K562 (cell line): ENCODE measurements at places on chromosomes 5 and 9. TPM values are rescaled to one million over a fixed set of nuclear protein-coding genes. Genes with fewer than 3 reads are reported as not detected.

GRCh38 chr5:131848662-131849061, 51.8 kb upstream of the FNIP1 start:
- DNase-seq = no peak

DNA sequence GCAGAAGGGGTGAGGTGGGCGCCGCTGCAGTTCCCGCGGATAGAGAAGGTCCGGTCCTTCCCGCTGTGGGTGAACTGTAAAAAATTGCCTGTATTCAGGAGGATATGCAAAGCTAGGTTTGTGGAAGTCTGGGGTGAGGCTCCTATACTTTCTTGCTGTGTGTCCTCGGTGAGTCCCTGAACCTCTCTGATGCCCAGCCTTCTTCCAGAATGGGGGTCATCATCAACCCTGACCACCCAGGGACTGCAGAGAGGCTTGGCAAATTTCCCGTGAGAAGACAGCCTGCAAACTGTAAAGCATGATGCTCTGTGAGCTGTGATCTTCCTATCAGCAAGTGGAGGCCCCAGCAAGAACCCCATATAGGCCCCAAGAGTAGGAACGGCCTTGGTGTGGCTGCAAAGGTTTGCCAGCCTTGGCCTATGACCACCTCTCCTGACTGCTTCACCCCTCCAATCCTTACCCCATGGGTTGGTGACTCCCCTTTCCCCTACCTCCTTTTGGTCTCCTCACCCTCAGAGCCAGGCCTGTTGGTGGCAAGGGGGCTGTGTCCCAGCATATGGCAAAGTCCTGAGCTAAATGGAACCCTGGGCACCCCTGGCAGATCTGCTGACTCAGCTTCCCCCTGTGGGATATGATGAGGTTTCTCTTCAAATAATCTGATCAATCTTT, 760 bp downstream of the ALDH1B1 start:
- DNase-seq = peak; percentile 39

DNA sequence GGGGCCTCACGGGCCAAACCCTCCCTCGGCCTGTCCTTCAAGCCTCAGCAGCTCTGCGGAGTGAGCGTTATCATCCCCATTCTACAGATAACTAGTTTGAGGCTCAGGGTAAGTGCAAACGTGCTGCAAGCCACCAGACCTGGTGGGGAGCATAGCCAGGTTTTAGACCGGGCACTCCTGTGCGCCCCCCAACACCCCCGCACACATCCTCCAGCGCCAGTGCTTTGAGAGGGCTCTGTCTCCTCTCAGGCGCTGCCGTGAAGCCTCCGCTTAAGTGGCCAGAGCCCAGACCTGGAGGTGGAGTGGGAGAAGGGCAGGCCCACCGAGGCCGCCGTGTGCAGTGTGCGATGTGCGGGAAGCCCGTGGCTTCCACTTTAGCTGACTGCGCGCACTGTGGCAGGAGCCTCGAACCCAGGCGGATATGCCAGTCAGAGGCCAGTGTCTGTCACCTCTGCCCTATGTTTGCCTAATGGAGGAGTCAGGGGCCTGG, 1.6 kb upstream of the MGAT1 start:
- DNase-seq = no peak

- DNase-seq = peak; percentile 24
Measured at GRCh38 chr5:133287500-133287899, 235.7 kb downstream of the HSPA4 start.

- no peak for DNase-seq
Measured at GRCh38 chr9:92968081-92968480, 20.8 kb downstream of the FGD3 start.

DNA sequence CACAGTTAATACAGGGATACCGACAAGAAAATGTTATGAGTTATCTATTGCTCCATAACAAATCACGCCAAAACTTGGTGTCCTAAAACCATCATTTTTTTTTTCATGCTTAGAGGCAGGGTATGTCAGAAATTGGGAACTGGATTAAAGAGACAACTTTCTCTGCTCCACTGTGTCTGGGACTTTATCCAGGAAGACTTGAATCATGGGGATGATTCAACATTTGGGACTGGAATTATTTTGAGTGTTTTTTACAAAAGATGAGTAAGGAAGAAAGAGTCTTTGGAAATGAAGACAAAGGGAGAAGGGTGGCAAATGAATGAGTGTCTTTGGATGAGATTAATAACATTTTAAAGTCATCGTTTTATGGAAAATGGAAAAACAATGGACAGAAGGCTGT, 1883.7 kb upstream of the C9orf72 start:
- DNase-seq = no peak

DNA sequence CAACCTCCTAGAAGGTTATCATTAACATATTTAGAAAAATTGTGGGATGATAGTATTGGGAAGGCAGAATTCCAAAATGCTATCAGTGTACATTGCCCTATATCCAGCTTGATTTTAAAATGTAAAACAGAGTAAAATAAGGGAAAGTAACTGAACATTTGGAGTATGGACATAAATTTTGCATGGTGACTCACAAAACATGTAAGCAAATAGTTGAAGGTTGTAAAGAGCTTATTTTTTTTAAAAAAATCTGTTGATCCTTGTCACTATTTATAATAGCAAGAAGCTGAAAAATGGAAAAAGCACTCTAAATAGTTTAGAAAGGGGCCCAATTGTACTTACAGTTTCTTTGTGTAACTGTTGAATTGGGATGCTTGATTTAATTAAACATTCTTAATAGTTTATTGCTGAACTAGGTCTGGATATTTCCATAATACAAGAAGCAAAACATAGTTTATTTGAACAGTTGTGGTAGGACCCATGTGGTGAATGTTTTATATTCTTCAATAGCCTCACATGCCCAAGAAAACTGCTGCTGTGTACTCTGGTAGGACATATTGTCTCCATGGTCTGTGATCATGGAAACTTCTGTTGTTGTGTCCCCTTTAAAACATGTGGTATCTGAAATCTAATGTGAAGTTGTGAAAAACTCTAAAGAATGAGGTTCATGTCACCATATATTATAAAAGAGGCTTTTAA, 82.4 kb downstream of the NNT start:
- no peak for DNase-seq

- no peak for DNase-seq
Measured at GRCh38 chr9:84708400-84708799, 38.9 kb downstream of the NTRK2 start.

GRCh38 chr5:172701291-172701656, 60.2 kb downstream of the NEURL1B start:
- no peak for DNase-seq

DNA sequence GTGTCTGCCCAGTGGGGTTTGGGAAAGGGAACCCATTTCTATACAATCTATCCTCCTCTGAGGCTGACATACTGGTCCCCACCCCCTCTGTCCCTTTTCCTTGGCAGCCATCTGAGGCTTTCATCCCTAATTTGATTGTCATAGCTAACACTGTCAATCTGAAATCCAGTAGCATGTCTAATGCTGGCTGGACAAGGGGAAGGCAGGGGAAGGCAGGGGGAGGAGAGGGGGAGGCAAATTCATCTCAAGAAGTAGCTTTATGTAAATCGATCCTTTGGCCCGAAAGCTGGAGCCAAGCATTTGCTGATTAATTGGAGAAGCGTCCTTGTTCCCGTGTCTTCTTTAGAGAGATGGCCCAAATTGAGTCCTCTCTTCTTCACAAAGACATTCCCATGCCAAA, 314.1 kb upstream of the PANK3 start:
- DNase-seq = no peak

GRCh38 chr9:126723807-126724172, 81.0 kb upstream of the ZBTB43 start:
- no peak for DNase-seq

GRCh38 chr5:51131266-51131665, 252.0 kb upstream of the ISL1 start:
- no peak for DNase-seq

- no peak for DNase-seq
Measured at GRCh38 chr5:135326296-135327254, 72.5 kb downstream of the MACROH2A1 start.

GFM2 gene
- total RNA-seq = 39.0 and 42.3 TPM in 2 replicates

PDE8B gene
- total RNA-seq = not detected in 2 replicates
